ENCODE measurements at places on chromosomes 11 and 22.

- no peak for DNase-seq
These were observed 3.0 kb downstream of the LSP1 start for GRCh38 chr11:1855886-1856265.

DNA sequence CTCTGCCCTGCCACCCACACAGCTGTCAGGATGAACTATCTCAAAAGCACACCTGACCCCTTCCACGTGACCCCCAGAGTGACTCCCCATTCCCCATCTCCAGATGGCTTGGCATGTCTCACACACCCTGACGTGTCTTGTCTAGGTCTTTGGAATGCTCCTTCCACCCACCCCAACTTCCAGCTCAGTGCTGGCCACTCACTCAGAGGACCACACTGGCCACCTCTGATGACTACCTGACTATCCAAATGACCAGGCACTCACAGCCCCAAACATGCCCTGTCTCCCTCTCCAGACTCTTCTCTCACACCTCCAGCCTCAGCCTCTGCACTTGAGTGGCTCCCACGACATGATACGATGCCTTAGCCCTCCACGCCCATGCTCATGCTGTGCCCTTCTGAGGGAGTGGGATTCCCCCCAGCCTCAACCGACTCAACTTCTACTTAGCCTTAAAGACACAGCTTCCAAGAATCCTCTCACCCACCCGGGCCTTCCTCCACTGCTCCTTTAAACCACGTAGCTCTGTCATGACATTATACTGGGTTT lies 259.4 kb downstream of the BUD13 start:
- DNase-seq, result no peak

DNA sequence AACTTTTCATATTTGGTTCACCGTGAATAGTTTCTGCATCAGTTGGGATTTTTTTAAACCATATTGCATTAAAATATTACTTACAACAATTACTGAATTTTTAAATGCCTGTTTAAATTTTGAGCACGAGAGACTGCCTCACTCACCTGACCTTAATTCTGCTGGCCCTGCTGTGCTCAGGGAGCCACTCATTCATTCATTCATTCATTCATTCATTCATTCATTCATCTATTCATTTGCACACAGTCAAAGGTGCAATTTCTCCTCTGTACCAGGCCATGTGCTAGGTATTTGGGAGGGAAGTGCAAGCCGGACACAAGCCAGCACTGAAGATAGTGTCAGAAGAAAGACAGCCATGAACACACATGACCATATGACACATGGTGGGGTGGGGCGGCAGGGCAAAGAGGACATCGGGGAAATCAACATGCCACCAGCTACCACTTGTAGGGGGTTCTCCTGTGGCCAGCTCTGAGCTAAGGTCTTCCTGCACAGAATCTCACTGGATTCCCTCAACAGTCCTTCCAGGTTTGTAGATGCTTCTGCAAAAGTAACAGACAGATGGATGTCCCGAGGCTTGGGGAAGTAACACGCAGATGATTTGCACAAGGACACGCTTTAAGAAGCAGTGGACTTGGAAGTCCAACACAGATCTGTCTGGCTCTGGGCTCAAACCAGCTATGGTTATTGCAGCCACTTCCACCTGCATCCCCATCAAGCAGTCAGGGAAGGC lies 568 bp upstream of the CSF2RB start:
- no peak for DNase-seq

DNA sequence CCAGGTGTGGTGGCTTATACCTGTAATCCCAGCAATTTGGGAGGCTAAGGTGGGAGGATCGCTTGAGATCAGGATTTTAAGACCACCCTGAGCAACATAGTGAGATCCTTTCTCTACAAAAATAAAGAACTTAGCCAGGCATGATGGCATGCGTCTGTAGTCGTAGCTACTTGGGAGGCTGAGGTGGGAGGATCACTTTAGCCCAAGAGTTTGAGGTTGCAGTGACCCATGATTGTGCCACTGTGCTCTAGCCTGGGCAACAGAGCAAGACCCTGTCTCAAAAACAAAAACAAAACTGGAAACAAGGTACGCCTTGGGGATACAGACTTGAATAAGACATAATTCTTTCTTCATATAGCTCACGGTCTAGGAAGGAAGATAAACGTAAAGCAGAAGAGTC lies 63.1 kb upstream of the GRAMD1B start:
- DNase-seq, result no peak

DNA sequence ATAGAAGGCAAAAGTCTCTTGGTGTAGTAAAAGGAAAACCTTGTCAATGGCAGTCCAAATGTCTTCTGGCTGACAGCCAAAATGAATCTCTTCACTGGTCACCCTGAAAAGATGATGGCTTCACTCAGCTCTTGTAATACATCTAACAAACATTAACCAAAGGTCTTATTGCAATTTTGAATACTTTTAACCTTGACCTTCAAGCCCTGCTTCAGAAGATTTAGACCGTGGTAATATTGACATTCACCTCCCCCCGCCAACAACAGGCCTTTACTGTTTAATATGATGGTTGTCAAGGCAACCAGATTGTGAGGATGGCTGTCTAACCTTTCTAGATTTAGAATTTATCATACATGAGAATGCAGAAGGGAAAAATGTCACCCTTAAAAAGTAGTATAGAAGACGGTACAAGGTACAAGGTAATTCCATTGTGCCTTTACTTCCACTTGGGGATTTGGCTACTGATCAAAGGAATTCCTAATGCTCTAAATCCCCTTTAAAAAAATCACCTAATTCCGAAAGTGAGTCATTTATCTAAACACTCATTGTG lies 342.3 kb downstream of the LARGE1 start:
- DNase-seq, result peak; percentile 60

DNA sequence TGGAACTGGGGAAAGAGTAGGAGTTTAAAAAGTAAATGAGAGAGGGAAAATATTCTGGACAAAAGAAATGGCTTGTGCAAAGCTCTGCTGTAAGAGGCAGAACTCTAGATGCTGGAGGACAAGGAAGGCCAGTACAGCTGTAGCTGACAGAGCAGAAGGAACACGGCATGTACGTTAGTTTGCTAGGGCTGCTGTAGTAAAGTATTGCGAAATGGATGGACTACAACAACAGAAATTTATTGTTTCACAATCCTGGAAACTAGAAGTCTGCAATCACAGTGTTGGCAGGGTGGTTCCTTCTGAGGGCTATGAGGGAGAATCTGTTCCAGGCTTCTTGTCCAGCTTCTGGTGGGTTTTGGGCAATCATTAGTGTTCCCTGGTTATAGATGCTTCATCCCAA lies 454.4 kb downstream of the NTM start:
- DNase-seq, result no peak

DNA sequence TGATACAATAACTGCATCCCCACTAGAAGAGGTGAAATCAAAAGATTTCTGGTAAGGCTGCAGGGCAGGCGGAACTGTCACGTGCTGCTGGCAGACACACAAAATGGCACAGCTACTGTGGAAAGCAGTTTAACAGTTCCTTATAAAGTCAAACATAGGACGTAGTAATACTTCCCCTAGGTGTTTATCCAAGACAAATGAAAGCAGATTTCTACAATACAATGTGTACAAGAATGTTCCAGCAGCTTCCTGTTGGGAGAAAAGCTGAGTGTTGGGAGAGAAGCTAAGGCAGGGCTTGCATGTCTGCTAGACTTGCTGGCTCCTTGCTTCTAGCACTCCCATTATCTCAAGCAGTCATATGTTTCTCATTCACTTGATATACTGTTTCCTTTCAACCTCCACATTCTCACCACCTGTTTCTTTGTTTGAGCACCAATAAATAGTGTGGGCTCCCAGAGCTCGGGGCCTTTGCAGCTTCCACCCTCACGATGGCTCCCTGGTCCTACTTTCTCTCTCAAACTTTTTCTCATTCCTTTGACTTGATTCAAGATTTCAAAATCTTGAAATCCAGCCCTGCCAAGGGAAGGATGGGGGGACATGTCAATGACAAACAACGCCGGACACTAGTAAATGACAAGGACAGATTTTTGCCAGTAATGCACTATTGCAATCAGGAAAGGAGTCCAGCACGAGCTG lies 21.2 kb upstream of the IL17RA start:
- no peak for DNase-seq

DNA sequence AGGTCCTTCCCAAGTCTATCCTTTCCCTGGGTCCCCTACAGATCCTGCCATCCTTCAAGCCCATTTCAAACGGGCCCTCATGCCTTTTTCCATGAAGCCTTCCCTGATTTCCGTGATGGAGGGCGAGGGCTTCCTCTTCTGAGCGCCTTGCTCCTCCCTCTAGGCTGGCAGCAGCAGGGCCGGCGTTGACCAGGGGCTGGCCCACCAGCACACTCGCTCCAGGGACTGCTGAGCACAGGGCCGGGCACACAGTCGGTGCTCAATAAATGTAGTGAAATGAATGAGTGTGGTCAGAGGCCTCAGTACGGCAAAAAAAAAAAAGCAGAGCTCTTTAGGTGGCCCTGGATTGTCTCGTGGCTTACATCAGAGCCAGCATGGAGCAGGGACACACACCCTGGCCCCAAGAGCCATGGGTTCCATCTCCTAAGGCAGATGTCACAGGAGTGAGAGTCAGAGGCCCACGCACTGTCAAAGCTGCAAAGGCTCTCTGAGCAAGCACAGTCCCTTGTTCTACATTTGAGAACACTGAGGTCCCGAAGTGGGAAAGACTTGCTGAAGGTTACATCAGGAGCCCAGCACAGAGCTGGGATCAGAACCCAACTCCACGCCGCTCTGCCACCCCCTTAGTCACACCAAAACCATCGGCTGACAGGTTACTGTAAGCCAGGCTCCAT lies 3.1 kb downstream of the IL2RB start:
- DNase-seq, result no peak

DNA sequence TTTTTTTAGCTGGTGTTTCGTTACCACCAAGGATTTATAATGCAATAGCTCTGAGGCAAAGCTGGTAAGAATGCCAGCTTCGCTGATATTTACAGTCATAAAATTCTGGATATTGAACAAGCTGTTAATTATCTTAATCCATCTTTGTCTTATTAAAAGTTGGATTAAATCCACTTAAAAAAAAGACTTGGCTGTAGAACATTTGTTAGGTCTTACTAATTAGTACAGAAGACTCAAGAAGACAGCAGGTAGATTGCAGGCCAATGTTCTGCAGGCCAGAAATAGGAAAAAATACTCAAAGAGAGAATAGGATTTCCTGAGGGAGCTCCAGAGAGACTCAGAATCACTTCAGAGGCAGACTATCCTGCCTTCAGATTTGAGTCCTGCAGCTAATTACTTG lies 7.5 kb downstream of the ROBO4 start:
- DNase-seq, result no peak

DNA sequence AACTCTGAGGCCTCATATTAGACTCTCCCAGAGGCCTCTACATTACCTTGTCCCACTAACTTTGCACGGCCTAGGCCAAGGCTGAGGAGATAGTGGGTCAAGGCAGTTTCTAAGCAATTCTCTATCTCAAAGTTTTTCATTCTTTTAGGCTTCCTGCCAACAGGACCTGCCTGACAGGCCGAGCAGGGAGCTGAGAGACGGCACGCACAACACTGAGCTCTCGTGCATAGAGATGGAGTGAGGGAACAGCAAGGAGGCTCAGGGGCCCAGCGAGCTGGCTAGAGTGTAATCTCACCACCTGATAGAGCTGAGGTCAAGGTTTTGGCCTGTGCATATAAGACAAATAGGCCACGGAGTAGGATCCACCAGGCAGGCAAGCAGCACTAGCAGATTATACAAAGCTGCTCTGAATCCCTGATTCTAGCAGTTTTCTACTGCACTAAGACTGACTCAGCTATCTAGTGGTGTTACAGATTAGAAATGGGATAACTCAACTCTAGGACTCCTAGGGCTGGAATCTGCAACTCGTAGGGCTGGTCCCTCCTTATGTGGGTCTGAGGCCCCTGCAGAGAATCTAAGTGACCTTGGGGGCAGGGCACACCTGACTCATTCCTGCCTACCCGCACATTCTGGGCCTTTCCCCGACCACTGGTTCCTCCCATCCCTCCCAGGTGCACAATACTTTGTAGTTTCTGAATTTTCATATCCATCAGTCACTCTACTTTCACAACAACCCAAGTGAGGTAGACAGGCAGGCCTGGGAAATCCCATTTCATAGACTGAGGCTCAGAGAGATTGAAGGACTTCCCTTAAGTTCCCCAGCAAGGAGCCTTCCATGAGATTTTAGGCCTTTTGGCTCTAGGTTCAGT lies 1.7 kb downstream of the CYB5R2 start:
- no peak for DNase-seq

DNA sequence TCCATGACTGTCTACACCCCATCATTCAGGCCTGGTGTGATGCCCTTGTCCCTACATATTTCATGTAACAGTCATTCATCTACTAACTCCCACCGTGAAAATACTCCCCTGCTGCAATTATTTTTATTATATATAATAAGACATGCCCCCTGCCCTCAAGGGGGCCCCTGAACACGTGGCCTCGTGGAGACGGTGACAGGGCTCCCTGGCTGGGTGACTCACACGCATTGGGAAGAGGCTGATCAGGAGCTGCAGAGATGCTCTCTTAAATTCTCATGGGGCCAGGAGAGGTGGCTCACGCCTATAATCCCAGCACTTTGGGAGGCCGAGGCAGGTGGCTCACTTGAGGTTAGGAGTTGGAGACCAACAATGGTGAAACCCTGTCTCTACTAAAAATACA lies 88.6 kb downstream of the ST3GAL4 start:
- DNase-seq, result no peak

- no peak for DNase-seq
These were observed 19.3 kb upstream of the GLYATL1 start for GRCh38 chr11:58919980-58920379.

DNA sequence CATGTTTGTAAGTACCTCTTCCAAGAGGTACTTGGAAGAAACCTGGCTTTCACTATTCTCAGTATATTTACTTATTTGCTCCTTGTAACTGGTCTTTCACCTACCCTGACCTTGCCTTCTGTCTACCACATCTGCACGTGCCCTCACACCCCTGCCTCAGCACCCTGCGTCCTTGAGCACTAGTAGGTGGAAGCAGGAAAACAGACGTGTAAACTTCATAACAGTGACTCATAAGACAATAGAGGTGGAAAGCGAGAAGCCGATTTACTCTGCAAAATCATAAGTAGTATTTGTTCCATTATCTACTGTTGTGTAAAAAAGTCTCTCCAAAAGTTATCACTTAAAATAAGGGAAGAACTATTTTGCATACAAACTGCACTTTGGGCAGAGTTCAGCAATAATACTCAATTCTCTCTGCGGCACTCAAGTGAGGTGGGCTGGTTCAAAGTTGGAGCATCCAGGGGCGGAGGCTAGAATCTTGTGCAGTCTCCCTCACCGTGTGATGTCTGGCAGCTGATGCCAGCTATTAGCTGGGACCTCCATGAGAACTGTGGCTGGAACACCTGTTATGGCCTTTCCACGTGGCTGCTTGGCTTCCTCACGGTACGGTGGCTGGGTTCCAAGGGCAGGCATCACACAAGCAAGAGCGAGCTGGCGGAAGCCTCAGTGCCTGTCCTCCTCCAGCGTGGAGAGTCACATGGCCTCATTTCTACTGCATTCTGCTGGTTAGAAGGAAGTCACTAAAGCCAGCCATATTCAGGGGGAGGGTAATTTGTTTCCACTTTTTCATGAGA lies 30.4 kb downstream of the PACS1 start:
- DNase-seq, result peak; percentile 52
